ENCODE measurements at places on chromosomes 16 and 17. TPM values are rescaled to one million over a fixed set of nuclear protein-coding genes. Genes with fewer than 3 reads are reported as not detected.

- DNase-seq, result no peak
Observed at GRCh38 chr16:50539053-50539695, 9.0 kb upstream of the NKD1 start.

Gene MPV17L
- total RNA-seq, result 6.0 TPM

DNA sequence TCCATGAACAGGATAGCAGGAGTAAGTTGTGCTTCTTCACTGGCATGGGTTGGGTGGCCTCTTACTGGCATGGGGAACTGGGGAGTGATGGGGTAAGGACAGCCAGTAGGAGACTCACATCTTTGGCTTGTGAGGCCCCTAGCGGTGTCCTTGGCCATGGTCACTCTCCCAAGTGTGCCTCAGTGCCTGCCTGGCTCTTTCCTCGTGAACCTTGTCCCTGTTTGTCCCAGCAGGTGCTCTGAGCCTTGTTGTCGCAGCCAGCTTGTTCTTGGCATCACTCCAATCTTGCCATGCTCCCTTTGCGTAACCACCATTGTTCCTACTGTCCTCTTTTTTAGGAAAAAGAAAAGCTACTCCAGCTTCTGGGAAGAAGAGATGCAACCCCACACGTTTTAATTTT is 53.6 kb upstream of the SDK2 start:
- DNase-seq, result no peak

- DNase-seq, result peak; percentile 87
Observed at GRCh38 chr16:3023415-3023668, 400 bp downstream of the HCFC1R1 start.

- no peak for DNase-seq
Observed at GRCh38 chr16:50944436-50944835, 202.6 kb downstream of the CYLD start.

Gene TNFRSF17
- total RNA-seq, result not detected

- DNase-seq, result no peak
Observed at GRCh38 chr16:56226187-56226586, 34.9 kb downstream of the GNAO1 start.

DNA sequence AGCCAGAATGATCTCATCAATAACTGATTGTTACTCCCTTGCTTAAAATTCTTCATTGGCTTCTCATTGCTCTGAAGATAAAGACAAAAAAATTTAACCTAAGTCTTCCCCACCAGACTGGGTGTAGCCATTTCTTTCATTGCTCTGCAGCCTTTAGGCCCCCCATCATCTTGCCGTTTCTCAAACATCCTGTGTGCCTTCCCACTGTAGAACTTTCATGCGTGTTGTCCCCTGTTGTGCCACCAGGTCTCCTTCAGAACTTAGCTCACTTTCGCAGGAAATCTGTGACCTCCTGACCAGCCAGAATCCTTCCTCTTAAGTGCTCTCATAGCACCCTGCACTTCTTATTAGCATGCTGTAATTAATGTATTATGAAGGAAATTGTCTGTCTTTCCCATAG is 31.8 kb downstream of the TNRC6C start:
- no peak for DNase-seq

DNA sequence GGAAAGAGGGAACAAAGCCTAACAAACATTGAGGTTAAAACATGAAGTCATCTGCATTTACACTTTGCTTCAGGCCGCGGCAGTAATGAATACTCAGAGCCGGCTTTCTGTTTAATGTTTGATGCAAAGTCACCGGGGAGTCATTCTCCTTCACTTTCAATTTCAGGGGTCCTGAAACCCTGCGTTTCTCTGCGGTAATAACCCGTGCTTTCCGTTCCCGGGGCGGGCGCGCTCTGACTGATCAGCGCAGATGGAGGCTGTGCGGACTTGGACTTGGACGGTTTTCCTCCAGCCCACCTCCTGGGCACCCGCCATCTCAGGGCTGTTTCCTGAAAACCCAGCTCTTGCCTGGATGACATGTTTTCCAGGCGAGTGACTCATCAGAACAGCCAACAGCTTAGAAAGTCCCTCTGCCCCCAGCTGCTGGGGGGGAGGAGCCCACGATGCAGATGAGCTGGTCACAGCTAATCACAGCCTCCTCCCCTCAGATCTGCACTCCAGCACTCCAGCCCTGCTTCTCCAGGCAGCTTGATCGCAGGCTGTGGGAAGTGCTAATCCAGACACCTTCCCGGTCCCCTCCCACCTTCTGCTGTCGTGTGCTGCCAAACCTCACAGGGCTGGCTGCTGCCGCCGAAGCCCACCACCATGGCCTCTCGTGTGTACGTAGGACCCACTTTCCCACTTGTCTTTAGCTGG is 158.6 kb upstream of the CHMP6 start:
- peak; percentile 96 for DNase-seq

- DNase-seq, result peak; percentile 82
Observed at GRCh38 chr17:80426671-80427326, 11.8 kb downstream of the ENDOV start.

- no peak for DNase-seq
Observed at GRCh38 chr16:74717367-74717766, 16.7 kb upstream of the MLKL start.

DNA sequence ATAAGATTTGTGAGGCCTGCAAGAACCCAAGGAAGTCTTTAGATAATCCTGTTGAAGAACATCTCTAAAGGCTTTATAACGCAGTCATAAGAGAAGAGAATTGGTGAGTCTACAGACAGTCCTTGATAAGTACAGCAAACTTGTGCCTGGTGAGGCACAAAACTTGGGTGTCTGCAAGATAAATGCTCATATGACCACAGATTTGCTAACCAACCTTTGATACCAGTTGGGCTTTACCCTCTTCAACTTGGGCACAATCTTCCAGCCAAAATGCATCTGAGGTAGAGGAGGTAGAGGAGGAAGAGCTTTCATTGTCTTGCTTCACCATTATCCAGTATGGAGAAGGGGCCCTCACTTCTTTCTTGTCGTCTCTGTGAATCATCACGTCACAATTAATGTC is 16.9 kb downstream of the PDZD9 start:
- no peak for DNase-seq

DNA sequence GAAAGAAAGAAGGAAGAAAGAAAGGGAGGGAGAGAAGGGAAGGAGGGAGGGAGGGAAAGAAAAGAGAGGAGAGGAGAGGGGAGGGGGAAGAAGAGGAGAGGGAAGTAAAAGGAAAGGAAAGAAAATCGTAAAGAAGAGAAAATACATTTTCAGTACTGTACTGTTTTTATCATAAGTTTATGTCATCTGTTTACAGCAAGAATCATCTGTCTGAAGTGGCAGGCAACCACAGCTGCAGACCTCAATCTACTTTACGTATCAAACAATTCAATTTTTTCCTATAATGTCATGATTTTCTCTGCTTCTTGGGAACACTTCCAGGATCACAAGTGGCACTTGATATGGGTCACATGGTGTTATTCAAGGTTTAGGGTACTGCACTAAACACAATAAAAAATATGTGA is 58.3 kb downstream of the USP32 start:
- DNase-seq, result no peak

DNA sequence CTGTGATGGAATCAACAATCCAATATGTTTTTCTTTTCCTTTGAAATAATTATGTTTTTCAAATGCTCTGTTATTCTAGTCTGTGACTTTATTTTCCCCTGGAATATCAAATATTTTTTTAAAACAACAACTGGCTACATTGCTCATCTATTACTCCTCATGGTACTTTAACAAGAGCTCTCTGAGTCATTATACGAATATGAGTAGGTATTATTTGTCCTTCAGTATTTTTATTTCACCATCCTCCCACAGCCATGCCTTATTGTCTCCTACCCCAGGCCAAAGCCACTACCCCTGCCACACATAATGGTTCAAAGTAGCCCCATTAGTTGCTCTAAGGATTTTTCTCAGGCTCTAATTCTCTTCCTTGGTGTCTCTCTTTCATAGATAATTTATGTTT is 1572.3 kb downstream of the CDH8 start:
- DNase-seq, result no peak

GRCh38 chr16:6926341-6926740 is 406.3 kb upstream of the RBFOX1 start:
- DNase-seq, result no peak

DNA sequence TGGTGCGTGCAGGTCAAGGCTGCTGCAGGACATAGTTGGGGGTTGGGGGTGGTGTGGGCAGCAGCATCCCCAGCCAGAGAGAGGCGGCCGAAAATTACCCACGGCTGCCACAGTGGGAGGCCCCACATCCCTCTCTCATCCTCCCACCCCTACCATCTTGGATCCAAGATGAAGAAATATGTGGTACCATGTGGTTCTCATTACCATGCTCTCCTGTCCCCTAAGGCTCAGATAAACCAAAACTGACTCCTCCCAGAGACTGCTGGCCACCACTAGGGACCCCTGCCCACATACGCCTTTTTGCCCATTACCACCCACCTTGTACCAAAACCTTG is 120.4 kb downstream of the HIC1 start:
- no peak for DNase-seq

DNA sequence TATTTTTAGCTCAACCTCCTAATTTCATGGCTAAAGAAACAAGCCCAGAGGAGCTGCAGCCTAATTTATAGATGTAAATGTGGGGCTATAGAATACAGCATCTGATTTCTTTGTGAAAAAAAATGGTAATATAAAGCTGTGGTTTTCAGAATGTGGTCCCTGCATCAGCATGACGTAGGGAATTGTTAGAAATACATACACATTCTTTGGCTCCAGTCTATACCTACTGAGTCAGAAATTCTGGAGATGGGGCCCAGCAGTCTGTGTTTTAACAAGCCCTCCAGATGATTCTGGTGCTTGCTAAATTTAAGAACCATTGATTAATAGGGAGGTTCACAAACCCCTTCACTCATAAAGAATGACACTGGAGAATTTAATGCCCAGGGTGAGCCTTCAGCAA is 18.1 kb upstream of the MYH8 start:
- DNase-seq, result no peak

- no peak for DNase-seq
Observed at GRCh38 chr16:88656291-88656980, 5.6 kb upstream of the CYBA start.

DNA sequence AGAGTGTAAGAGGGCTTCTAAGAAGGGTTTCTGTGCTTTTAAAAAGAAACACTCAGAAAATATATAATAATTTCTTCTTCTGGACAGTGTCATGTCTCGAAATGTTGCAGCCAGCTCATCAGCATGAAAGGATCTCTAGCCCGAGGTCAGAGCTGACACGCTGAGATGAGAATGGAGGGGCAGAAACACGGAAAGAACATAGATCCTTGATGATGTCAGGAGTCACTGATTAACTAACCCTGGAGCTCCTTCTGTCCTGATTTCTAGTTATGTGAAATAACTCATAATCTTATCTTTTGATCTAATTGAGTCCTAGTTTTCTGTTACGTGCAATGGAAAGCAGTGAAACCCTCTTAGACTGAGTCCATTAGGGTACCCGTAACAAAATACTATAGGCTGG is 10.3 kb upstream of the TOX3 start:
- no peak for DNase-seq

Data from PC-3 (cell line).